Fibroblast of lung (primary cell): ENCODE measurements at places on chromosomes 6 and 20.
A peak's percentile ranks its signal among the peaks of the same experiment; 100 is the strongest.

DNA sequence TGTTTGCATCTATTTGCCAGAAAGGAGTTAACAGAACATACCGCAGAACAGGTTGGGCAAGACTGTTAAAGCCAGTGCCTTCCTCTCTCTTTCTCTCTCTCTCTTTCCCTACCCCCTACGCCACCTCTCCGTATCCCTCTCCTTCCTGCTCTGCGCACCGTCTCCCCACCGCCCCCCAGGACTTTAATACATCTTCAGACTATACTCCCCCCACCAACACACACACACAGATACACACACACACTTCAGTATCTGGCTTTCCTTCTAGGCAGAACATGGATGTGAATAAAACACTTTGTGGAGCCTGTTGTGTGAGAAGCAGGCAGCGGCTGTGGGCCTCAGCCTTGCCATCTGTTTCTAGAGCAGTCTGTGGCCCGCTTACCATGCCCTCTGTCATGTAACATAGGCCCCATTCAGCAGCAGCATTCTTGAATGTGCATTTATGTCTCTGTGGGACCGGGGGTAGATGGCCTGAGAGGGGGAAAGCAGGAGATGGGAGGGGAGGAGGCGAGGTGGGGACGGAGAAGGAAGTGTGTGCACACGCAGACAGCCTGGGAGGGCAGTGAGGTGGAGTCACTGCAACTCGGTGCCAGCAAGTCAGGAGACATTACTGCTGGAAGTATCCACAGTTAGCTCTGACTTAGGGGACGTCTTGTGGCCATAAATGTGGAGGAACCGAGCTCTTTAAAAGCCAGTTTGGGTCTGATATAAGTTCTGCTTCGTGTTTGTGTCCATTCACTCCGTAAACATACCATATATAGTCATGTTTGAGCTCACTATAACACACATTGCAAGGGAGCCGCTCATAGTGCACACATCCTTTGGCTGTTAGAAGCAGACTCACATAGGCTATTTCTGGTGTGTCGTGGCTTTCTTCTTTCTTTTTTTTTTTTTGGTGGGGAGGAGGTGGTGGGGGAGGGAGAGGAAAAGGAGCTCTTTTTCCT, 38.4 kb downstream of the RREB1 start:
- peak; percentile 79 for DNase-seq

DNA sequence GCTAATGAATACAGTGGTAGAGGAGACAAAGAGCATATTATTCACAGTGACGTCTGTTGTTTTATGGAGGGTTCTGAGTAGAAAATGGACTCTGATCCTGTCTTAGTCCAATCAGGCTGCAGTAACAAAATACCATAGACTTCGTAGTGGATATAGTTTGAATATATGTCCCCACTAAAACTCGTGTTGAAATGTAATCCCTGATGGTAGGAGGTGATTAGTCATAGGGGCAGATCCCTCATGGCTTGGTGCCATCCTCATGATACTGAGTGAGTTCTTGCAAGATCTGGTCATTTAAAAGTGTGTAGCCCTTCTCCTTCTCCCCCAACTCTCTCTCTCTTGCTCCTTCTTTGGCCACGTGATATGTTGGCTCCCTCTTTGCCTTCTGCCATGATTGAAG, 82.5 kb downstream of the CD83 start:
- peak; percentile 39 for DNase-seq

GRCh38 chr6:63188828-63189227, 22.4 kb upstream of the FKBP1C start:
- DNase-seq, result no peak

GRCh38 chr6:113432521-113433334, 424.4 kb upstream of the MARCKS start:
- DNase-seq, result no peak

DNA sequence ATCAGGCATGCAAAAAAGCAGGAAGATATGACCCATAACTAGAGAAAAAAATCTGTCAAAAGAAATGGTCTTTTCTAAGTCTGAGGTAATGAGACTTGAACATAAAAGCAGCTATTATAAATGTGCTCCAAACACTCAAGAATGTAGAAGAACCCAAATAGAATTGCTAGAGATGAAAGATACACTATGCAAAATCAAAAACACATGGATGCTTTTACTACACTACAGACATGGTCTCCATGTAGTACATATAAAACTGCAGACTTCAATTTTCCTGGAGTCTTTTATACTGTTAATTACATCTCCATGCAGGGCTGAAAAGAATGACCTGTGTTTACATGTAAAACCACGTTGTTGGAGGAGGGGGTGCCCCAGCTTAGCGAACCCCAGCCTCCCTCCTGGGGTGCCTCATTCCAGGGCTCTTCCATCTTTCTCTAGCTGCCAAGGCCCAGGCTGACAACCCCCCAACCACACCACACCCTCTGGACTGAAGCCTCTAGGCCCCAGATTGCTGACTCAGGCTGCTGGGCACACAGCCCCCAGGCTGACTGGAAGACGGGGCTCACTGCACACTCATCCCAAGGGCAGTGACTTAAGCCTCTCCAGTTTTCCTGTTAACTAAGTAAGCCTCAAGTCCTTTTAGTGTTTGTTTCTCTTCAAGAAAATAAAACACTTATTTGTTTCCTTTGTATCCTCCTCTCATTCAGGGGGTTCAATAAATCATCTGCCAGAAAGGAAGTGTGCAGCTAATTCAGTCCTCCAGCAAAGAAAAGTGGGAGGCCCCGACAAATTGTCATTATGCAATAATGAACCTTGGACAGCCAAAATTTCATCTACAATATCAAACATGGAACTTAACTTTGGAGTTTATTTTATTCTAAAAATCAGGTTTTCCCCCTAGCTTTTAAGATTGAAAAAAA, 26.0 kb upstream of the PLAGL1 start:
- DNase-seq, result peak; percentile 78

DNA sequence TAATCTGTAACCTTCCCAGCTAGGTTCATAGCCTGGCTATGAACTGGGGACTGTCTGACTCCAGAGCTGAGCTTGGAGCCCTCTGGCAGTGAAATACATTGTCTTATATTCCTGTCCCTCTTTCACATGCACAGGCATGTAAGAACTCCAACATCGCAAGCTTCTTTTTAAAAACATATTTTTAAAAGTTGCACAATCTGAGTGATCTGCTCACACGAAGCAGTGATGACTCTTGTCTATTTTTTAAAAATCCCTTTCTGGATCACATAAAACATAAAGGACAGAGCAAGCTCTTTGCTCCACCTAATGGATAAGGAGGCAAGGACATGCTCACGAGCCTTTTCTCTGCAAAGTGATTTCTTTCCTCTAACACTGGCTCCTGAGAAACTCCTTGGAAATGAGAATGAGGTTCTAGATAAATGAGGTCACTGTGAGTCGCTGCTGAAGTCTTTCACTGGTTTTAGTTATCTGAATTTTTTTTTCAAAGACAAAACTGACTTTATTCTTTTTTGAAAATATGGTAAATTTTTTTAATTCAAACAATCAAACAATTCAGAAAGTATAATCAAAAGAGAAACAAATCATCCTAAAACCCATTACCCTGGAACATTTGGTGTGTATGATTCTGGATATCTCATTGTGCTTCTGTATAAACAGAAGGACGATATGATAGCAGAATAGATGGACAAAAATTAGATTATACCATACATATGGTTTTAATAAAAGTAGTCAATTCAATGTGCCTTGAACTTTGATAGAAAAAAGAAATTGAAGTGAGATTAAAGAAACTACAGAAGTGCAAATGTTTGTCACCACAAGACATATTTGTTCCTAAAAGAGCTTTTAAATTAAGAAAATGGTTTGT, 30.8 kb downstream of the IL20RA start:
- peak; percentile 70 for DNase-seq

- peak; percentile 5 for DNase-seq
Measured at GRCh38 chr6:28865401-28866204, 58.2 kb downstream of the TRIM27 start.

GRCh38 chr6:45537539-45537938, 159.8 kb upstream of the SUPT3H start:
- no peak for DNase-seq

- no peak for DNase-seq
Measured at GRCh38 chr6:109172101-109172746, 76.9 kb downstream of the CEP57L1 start.

DNA sequence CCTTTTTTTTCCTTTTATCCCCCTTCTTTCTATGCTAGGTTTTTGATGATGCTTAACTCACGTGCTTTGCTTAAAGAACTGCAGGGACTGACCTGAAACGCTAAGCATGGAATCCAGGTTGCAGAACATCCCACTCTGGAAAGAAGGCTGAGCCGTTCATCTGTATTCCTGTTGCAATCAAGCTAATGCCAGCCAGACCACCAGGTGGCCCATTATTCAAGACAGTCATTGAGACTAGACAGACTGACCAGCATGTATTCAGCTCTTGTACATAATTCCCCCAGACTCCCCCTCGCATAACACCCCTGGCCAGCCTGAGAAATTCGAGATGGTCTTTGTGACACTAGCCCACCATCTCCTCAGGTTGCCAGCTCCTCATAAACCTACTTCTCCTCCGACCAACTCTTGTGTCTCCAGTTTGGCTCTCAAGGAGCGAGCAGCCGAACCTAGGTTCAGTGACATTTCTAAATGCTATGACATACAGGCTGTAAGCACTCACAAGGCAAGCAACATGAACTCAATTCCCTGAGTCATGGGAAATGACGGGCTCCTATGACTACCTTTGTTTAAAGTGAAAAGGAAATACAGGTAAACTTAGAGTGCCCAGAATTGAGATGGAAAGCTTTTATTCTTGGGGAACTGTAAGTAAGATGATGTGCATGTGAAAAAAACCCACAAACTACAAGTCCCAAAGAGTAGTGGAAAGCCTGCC, 309.3 kb upstream of the CDYL start:
- DNase-seq, result peak; percentile 19

- peak; percentile 54 for DNase-seq
Measured at GRCh38 chr6:73983367-73983766, 287.4 kb downstream of the CD109 start.

DNA sequence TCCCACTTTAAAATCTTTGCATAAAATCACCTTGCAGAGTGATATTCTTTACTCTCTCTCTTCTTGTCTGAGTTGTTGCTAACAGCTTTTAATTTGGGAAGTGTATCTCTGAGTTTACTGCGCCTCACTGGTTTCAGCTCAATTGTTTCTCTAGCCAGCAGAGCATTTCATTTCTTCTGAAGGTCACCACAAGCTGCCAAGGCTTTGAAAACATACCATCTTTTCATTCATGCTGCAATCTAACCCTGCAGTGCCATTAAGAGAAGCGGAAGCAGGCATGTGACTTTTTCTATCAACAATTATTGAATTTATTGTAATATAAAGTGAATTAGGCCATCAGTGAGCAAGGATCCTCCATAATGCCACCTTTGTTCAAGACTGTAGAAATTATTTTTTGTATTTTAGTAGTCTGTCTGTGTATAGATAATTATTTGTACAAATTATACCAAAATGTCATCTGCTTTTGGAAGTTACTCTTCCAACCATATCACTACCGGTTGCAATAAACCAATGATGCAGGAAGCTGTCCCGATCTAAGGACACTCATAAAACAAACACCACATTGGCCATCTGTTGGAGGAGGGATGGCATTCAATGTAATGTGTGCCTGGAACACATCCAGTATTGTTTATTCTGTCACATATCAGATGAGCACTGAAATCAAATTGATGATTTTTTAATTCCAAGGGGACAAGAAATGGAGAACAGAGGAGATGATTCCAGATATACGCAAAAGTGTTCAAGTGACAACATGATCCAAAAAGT, 26.8 kb downstream of the HS3ST5 start:
- no peak for DNase-seq

DNA sequence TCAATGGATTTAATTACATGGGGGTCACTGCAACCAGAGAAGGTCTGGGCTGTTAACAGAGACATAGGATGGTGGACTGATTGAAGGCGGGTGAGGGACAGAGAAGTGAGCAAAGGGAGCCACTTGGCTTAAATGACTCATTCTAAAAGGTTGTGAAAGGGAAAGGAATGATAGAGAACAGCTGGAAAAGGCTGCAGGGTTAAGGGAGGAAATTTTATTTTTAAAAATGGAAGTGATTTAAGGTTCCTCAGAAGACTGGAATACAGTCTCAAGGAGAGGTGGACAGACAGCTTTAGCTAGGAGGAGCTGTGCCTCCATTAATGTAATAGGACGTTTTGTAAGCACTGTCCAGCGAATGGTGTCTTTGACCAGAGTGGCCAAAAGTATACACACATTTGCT, 46.7 kb downstream of the RGS17 start:
- DNase-seq, result peak; percentile 46

DNA sequence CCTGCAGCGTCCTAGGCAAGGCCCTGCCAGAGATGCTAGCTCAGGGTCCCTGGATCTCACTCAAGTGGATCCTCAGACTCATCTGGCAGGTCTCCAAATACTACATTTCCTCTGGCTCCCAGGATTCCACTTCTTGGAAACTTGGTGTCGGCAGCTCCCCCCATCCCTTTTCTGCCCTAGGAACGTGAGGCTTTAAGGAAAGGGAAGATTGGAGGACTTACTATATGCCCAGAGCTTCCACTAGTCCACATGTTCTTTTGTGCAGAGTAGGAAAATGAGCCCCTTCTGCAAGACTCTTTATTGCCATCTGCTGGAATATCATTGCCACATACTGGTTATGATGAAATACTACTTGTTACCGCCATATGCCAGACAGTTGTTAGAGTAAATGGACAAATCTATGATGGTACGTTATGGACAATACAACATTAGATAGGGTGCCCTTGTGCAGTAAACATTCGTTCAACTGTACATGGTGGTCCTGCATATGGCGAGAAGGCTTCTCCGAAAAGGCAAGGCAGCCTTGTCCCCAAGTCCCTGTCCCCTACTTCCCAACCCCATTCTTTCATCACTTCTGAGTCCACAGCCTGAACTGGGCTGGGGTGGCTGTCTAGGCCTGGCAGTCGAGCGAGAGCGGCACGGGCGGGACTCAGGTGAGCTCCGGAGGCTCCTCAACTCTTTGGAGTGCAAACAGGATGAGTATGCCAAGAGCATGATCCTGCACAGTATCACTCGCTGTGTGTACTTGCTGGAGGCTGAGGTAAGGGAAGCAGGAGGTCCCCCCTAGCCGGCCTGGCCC, 780 bp downstream of the ARMC12 start:
- peak; percentile 94 for DNase-seq

DNA sequence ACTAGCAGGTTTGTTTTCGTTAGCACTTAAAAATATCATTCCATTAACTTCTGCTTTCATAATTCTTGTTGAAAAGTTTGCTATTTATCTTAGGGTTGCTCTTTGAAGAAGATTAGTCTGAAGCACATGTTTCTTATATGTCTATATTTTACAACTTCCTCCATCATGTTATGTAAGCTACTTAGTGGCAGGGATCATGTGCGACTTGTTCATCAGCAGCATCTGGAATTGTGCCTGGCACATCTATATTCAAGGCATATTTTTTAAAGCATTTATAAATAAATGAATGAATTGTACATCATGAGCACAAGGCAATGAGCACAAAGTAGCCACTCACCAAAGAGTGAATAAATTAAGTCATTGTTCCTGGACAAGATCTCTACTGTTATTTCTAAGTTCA, 187.2 kb upstream of the COL21A1 start:
- DNase-seq, result no peak
